ENCODE measurements at places on chromosomes 3 and 15.

DNA sequence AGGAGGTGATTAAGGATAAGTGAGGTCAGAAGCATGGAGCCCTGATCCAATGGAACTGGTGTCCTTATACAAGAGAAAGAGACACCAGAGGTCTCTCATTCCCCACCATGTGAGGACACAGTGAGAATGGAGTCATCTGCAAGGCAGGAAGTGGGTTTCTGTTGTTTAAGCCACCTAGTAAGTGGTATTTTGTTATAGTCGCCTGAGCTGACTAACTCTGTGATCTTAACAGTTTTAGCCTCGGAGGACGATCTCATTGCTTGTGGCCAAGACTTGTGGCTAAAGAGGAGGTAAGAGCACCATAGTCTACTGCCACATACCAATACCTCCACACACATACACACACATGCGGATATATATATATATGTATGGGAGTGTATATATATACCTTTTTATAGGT, 73.8 kb downstream of the MCTP2 start:
- no peak for DNase-seq

DNA sequence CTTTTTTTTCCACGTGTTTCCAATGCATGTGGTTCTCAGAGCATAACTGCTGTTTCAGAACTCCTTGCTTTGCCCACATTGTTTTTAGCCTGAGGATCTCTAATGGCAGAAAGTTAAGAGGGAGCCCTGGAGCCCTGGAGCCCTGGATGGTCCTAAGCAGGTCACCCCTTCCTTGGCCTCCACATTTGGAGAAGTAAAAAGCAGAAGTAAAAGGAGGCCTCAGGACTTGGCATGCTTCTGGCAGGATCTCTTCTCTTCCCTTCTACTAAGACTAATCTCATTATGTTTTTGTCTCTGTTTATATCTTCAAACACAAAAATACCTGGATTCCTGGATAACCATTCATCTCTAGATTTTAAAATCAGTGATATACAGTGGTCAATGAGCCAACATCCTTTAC, 50.1 kb downstream of the P2RY1 start:
- DNase-seq = no peak

DNA sequence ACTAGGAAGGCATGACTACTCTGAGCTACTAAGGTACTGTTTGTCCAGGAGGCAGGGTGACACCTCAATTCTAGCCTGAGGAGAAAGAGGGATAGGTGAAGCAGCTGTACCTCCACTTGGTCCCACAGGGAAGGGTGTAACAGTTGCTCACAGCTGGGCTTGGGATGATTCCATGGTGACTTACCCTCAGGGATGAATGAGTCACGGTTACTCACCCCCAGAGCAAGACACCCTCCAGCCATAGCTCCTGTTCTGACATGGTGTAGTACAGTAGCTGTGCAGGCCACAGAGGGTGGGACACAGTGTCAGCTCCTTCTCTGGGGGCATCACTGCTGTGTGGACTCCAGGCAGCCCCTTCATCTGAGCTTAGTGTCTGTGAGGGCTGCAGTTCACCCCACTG, 868.6 kb upstream of the SEMA6D start:
- no peak for DNase-seq

DNA sequence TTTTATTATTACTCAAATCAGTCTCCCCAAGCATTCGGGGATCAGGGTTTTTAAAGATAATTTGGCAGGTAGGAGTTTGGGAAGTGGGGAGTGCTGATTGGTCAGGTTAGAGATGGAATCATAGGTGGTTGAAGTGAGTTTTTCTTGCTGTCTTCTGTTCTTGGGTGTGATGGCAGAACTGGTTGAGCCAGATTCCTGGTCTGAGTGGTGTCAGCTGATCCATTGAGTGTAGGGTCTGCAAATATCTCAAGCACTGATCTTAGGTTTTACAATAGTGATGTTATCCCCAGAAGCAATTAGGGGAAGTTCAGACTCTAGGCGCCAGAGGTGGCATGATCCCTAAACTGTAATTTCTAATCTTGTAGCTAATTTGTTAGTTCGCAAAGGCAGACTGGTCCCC, 20.6 kb upstream of the TRANK1 start:
- no peak for DNase-seq

GRCh38 chr3:165204445-165204844, 8.3 kb upstream of the SLITRK3 start:
- DNase-seq = no peak

DNA sequence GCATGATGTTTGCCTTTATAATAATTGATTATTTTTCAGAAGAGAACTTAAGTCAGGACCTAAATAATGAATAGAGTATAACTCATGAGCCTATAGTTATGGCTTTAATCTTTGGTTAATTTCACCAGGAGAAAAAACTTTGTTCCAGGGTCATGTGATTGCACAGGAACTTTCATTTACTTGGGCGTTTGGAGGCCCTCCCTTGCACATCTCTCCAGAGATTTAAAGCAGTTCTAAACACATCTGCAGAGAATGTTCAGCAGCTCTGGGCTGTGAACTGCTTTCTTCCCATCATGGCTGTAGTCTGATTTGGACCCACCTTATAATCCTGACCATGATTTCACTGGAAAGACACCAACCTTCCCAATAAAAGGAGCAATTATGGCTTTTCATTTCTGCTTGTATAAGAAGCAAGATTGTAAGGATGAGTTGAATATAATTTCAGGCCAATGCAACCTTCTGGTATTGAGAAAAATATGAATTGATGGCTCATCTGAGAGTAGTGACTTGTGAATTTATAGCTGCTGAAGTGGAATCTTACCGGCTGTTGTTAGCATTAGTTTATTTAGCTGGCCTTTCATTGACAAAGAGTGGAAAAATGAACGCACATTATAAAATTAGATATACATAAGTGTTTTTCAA, 80.9 kb upstream of the PRTG start:
- DNase-seq = no peak

- DNase-seq = no peak
Measured at GRCh38 chr3:77304700-77305021, 264.8 kb downstream of the ROBO2 start.

- no peak for DNase-seq
Measured at GRCh38 chr15:80439140-80439539, 35.0 kb downstream of the ARNT2 start.

DNA sequence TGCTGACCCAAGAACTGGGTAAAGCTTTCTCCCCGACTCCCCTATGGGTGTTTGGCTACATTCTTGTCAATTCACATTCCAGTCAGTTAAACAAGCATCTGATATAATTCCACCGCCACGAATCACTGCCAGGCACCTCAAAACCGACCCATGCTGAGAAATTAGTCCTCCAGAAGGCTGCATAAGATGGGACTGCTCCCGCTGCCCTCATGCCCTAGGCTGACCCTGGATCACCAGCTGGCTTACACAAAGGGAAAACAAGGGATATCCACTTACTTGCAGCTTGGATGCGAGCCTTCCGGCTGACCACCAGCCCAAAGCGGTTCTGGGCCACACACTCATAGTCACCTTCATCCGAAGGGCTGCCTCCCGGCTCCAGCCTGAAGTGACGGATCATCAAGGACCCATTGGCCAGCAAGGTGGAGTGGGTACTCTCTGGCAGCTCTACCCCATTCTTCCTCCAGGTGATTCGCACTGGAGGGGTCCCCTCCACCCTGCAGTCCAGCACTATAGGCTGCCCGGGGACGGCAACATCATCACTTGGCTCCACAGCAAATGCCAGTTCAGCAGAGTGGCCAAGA, 2.9 kb downstream of the IGDCC3 start:
- no peak for DNase-seq

DNA sequence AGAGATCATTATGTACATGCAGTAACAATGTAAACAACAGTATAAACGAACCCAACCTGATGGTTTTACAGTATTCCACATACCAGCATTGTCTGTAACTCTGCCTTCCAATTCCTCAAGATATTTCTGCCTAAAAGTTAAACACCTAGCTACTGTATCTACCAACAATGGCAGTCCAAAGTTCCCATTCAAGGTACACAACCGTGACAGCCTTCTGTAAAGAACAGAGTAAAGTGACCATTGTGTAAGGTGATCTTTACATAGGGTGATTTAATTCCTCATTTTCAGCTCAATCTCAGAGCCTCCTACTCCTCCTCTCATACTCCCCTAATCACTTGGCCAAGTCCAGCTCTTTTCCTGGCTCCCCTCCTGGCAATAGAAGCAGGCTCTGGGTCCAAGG, 10.4 kb downstream of the SECISBP2L start:
- DNase-seq = no peak

DNA sequence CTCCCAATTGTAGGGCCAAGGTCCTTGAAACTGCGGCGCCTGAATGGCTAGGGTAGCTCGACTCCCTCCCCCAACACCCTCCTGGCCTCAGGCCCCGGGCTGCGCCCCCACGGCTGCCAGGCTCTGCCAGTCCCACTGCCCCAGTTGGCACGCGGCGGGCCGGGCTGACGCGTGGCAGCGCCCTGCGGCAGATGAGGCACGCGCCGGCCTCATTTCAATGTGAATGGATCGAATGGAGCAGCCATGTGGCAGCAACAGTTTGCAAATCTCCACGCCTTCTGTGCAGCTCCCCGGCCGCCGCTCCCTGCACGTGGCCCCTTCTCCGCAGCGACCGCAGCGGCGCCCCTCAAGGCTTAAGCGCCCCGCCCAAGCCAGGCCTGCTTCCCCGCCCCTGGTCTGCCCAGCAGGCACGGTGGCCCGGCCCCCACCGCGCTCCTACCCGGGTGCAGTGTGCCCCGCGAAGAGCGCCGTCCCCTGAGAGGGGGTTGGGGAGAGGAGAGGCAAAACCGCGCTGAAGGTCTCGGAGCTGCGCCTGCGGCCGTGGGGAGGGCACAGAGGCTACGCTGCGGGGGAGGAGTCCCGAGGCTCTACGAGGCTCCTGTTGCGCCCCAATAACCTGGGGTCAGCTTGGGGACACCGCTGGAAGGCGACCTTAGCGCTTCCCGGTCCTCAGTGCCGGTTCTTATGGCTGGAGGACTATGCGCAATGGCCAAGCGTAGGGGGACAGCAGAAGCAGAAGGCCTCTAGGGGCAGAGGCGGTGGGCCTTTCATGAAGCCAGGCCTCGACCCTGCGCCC, 3.1 kb upstream of the DLL4 start:
- peak; percentile 44 for DNase-seq

DNA sequence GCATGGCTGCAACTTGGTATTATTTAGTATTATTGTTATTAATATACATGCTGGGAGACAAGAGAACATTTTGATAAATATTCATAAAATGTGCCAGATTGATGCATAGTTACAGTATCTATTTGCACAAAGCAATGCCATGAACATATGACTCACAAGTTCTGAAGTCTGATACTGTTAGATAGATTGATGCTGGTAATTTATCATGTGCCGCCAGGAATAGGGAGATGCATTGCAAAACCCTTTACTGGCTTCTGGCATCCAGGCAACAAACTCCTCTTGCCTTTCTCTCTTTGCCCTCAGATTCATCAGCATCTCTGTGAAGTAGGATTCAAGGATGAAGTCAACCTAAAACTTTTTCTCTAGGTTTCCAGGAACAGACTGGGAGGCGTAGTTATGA, 41.0 kb upstream of the SLC25A26 start:
- no peak for DNase-seq

GRCh38 chr3:182979103-182979673, 1.1 kb downstream of the DCUN1D1 start:
- DNase-seq = peak; percentile 27

GRCh38 chr3:150225986-150226385, 182.1 kb upstream of the TSC22D2 start:
- no peak for DNase-seq

DNA sequence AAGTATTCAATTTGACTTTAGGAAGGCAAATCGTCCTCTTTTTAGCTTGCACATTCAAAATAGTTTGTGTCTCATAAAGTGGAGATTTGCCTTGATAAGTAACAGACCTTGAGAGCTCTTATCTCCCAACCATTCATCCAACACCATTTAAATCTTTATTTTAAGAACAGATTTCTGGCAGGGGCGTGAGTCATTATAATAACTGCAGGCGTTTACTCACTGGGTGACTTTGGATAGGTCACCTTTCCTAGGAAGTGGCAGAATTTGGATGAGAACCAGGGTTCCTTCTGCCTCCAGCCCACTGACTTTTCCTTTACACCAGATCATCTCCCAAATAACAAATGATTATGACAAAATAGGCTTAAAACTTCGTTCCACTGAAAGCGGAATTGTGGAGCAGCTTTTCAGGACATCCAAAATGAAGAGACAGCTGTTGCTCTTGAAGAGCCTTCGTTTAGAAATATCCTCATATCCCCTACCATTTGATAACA, 5.0 kb downstream of the LMCD1 start:
- DNase-seq = no peak

- DNase-seq = no peak
Measured at GRCh38 chr3:55172913-55173312, 245.1 kb upstream of the LRTM1 start.

DNA sequence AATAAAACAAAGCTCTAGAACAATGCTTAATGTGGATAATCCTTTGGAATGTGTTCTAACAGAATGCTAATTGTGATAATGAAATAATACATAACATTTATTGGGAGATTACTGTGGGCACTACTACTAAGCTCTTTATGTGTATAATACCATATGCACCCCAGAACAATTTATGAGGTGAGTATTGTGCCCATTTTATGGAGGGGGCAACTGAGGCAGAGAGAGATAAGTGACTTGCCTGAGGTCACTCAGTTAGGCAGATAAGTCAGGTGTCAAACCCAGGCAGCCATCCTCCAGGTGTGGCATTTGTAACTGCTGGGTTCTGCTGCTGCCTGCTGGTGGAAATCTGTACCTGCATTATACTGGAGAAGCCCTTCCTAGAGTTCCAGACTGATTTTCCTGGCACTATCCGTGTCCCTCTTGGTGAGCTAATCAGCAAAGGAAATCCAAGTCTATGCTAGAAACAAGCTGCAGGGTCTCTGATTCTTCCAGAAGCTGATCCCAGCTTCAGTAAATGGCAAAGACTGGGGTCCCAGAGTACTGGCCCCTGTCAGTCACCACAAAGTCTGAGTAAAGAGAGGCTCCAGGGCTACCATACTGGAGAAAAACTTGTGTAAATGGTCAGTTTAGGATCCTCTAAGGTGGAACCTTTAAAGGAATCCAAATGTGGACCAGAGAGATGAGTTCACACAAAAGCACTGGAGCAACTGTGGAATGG, 22.6 kb upstream of the RBP1 start:
- DNase-seq = peak; percentile 59

DNA sequence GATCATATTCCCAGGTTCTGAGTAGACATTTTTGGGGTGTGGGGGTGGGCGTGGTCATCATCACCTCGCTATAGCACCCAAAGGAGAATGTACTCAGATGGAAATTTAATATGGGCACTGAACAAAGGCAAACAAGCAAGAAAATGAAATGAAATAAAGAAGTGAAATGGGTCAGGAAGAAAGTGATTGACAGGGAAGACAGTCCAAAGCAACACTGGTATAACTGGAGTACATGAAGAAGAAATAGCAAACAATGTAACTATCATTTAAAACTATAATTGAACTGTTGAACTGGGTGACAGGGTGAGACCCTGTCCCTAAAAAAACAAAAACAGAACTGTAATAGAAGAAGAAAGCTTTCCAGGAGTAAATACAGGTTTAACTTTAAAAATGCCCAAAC, 24.8 kb downstream of the RPL39L start:
- no peak for DNase-seq

DNA sequence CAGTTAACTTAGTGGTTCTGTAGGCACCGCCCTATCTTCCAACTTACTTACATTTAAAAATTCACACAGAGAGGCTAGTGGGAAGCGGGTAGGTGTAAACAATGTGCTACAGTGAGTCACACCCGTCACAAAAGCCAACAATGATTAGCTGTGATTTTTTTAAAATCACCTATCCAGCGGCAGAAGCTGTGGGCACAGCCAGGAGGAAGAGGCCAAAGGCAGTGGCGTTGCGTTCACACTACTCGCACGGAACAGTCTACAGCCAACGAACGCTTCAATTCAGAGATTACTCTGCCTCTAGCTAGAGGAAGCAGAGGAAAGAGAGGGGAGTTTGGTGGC, 2.5 kb upstream of the NLGN1 start:
- no peak for DNase-seq
